NCI-H1694 (cell line): ENCODE measurements at places on chromosomes 5 and 9.

GRCh38 chr9:37966412-37967013, 62.6 kb upstream of the SLC25A51 start:
- no peak for DNase-seq

DNA sequence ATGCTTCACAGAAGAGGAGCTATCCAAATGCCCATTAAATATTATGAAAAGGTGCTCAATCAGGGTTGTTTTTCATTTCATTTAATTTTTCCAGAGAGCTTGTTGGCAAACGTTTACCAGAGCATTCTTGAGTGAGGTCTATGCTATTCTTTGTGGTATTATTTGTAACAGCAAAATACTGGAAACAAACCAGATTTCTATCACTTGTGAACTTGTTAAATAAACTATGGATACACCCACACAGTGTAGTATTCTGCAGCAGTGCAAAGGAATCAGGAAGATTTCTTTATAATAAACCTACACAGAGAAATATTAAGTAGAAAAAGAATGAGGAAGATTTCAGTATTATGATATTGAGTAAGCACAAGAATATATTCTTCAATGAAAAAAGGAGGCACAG, 15.0 kb upstream of the SLC1A1 start:
- no peak for DNase-seq

GRCh38 chr5:116448450-116448849, 126.2 kb downstream of the SEMA6A start:
- DNase-seq: no peak

GRCh38 chr9:3237121-3237520, 288.7 kb downstream of the RFX3 start:
- no peak for DNase-seq

GRCh38 chr5:131979816-131980215, 31.6 kb downstream of the ACSL6 start:
- DNase-seq: no peak

DNA sequence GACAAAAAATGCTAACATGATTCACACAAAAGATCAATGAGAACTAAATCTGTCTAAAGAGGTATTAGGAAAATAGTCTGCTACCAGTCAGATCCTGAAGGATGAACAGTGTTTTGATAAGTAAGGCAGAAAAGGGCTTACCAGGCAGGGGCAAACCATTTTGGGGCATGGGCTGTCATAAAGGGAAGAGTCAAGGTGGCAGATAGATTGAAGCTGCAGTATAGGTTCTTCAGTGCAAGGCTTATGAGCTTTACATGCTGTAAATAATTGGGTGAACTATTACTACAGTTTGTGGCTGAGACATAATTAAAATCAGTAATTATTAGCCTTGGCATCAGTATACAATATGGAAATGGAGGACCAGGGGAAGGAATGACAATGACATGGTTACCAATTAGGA, 21.8 kb downstream of the CSNK1A1 start:
- no peak for DNase-seq

DNA sequence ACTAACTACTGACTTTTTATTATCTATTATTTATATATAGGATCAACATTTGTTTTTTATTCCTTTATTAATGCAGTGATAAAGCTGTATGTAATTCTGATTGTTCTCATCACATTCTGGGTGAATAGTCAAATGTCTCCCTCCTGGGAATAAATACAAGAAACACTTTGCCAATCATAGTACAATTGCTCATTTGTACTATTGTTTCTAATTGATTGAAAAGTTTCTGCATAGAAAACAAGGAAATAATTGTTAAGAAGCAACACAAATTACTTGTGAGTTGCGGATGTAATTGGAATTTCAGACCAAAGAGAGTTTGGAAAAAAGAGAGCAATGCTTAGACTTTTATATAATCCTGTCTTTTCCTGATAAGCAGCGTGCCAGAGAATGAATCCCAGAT, 1013.9 kb downstream of the EFNA5 start:
- DNase-seq: no peak

DNA sequence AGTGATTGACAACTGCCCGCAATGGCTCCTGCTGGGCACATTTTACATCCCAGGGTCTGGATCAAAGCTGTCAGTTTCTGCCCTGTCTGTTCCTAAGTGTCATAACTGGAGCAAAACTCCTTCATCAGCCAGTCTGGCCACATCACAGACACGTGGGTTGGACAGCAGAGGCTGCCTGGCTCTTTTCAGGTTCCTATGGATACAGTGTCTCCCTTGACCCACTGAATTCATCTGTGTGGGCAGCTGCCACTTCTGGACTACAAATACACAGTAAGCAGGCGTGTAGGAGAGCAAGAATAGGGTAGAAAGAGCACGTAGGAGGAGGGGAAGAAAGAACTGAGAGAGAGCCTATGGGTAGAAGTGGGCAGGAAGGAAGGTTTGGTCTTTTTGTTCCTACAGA, 238.0 kb downstream of the ENC1 start:
- no peak for DNase-seq

DNA sequence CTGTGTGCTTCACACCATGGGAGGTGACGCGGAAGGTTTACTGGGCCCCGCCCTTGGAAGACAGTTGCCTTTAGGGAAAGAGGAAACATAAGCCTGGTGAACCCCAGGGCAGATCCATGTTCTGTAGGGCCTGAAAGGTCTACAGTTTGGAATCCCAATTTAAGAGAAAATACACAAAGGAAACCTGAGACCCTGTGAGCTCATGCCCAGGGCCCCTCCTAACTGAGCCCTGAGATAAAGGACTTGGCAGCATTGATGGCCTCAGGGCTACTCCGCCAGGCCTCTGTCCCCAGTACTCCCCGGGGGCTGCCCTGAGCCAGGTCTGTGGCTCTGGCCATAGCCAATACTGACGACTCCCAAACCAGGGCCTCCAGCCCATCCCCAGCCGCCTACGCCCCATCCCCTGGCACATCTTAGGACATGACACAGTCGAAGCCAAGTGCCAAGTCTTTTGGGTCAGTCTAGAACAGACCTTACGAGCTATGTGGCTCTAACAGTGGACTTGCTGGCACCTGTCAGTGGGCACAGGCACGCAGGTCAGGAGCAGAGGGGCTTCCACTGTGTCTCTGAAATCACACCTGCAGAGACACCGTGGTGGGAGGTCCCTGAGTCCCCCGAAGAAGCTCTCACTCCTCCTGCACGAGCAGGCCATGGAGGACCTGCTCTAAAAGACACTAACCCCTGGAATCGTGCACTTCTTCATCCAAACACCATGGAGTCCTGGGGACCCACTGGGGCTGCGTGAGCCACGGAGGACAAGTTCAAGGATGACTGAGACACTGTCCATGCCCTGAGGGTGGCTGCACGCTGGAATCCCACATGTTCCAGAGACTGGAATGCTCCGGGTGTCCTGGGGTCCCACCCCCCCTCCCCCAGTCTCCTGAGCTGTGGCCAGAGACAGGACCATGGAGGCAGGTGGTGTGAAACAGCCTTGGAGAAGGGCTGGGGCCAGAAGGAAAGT, 40.3 kb upstream of the BARHL1 start:
- DNase-seq: no peak

GRCh38 chr5:106728208-106728607, 942.5 kb downstream of the EFNA5 start:
- DNase-seq: no peak

DNA sequence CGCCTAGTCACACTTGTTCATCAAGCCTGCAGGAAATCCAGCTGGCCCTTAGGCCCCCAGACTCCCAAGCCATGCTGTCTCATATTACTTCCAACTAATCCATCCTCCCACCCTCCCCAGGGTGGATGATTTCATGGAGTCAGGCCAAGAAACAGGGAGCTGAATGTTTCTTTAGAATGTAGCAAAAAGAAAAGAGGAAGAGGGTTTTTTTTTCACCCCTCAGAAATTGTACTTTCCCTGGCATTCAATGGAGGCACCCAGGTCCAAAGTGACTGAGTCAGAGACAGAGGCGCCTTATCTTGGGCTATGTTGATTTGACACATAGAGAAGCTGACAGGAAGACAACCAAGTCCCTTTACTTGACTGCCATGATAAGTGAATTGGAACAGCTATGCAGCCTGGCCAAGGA, 260.2 kb upstream of the NR4A3 start:
- DNase-seq: no peak

DNA sequence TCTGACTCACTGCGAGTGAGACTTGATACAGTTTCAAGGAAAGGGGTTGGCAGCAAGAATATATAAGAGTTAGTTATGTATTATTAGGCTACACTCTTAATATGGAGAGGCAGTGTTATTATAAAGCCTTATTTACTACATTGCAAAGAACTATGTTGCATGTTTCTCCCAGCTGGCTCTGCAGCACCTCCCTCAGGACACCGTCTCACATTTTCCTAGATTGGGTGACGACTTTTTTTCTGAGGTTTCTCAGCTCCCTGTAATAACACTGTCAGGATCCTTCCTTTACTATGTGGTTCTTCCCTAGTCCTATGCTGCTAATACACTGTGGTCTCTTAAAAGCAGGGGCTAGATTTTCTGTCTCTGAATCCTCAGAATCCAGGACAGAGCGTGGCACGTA, 153.7 kb downstream of the INSYN2B start:
- DNase-seq: no peak

GRCh38 chr9:129007035-129007765, 20.9 kb downstream of the SH3GLB2 start:
- no peak for DNase-seq

GRCh38 chr5:158802941-158803341, 296.8 kb downstream of the EBF1 start:
- no peak for DNase-seq

DNA sequence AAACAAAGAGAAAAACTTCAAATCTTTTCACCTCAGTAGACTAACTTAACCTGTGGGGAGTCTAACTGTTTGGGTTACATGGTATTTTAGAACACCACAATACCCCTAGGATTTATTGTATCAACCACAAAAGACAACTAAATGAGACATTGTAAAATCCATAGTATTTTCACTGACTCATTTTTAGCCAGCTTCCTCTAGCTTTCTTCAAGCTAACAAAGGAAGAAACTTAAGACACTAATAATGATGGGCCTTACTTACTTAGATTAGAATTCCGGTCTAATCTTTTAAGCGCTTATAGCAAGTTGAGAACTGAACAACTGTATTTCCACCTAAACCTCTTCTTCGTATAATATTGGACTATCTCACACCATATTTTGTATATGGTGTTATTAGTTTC, 529.3 kb downstream of the DMRTA1 start:
- no peak for DNase-seq

DNA sequence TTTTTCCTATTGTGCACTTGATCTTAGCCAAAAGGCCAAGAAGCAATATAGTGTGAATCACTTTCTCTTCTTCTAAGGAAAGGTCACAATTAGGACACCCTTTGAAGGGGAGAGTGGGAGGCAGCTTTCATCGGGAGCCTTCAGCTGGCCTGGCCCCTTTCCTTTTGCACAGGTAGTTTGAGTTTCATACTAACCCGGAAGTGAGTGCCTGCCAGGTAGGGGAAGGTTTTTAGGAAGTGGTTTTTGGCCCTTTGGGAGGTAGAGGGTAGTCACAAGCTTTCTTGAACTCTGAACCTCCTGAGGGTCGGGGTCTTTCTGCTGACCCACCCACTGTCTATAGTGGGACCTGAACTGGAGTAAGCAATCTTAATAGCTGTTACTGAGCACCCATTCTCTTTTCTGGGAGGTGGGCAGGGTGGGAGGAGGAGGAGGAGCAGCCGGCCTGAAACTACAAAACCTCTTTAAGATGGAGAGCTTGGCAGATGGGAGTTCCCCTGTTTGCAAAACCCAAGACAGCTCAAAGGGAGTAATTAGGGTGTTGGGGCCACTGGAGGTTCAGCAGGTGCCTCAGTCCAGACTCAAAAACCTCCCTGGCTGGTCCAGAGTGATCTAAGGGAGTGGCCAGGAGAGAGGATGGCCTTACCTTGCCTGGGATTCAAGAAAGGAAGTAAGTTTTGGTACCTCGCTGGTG, 6.0 kb downstream of the LARP1 start:
- no peak for DNase-seq
